Fibroblast of gingiva (primary cell): ENCODE measurements at places on chromosomes 2 and 18.

- no peak for DNase-seq
Measured at GRCh38 chr2:239017491-239018098, 169.7 kb downstream of the TWIST2 start.

DNA sequence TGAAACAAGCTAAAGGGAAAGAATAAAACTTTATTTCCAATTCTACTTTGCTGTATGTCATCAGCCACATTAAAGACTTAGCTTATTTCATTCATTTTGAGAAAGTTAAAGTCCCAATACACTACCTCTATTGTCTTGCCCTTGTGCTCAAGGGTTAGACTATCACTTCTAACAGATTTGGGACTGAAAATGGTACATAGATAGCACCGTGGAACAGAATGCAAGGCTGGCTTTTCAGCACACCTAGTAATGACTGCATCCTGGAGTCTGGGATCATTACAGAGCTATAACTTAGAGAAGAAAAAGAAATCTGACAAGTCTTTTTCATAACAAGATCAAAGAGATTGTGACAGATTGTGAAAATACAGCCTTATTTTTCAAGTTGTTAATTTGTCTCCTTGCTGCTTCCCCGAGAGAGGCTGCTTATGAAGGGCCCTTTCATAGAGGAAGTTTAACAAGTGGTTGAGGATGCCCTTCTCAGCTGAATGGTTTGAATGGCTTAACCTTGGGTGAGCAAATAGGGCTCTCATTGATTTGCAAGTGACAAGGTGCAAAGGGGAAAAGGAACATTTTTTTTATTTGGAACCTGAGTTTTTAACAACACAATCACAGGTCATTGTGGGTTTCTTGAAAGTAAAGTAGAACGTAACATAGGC lies 371.8 kb downstream of the EPHA4 start:
- no peak for DNase-seq

GRCh38 chr18:28161608-28162599 lies 15.0 kb downstream of the CDH2 start:
- DNase-seq = no peak

DNA sequence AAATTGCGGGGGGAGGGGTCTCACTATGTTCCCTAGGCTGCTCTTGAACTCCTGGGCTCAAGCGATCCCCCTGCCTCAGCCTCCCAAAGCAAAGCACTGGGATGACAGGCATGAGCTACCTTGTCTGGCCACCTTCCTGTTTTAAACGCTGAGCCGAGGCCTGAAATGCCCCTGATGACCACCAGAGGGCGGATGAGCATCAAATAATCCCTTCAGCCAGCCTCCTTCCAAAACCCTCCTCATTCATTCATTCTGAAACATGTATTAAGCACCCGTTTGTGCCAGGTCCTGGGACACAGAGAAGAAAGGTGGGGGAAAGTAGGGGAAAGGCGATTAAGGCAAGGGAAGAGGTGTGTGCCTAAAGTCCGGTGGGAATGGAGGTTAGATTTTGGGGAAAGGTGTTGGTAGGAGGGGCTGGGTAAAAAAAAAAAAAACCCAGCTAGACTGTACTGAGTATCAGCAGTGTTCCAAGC lies 30.7 kb upstream of the PTMA start:
- peak; percentile 62 for DNase-seq

DNA sequence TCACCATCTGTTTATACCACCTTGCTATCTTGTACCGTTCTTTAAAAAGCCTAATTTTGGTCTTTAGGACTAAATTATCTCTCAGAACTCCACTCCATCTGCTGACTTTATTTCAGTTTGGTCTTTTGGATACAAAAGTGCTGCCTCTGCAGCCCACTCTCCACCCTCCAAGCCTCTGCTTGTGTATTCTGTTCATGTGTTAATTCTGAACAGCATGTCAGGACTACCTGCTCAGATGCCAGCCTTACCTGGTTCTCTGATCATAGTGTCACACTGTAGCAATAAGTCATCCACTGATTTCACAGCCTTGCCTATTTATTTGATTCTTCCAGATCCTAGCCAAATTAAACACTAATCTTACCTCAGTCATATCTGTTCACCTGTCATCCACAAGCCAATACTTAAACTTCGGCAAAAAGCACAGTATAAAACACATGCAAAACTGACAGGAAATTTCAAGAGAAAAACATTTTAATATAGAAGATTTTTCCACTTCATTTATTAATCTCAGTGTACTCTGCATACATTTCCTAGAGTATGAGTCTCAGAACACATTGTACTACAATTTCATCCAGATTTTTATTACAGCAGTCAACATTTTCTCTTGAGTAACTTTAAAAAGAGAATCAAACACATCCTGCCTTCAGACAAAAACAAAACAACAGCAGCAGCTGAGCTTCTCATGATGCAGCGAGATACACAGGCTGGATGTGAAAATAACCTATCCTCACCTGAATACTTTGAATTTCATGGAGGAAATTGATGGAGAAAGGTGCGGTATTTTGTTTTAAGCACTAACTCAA lies 64.9 kb downstream of the PPP1R1C start:
- no peak for DNase-seq

- DNase-seq = no peak
Measured at GRCh38 chr18:48049757-48050156, 119.3 kb upstream of the SMAD2 start.

GRCh38 chr2:176206682-176207081 lies 18.2 kb downstream of the HOXD1 start:
- DNase-seq = no peak

DNA sequence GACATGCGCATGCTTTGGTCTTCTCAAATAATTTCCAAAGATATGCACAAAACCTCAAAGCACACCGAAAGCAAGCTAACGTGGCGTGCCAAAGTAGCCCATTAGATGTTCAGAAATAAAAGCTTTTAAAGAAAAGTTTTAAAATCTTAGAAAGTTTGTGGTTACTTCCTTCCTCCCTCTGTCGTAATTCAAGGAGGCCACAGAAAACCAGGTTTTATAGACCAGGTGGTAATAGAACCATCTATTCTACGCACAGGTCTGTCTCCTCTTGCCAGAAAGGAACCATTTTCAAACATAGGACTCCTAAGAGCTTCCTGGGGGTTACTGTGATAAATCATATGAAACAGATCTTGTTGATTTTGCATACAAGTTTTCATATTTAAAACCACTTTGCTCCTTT lies 487.2 kb downstream of the ARHGAP15 start:
- DNase-seq = no peak

DNA sequence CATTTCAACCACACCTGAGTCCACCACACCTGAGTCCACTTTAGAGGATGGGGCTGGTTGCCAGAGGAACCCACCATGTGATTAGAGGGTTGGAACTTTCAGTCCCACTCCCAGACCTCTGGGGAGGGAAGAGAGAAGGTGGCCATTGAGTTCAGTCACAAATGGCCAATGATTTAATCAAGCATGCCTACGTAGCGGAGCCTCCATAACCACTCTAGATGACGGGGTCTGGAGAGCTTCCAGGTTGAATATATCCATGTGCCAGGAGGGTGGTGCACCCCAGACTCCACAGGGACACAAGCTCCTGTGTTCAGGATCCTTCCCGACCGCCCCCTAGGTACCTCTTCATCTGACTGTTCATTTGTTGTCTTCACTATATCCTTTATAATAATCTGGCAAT lies 53.3 kb downstream of the CYBRD1 start:
- DNase-seq = no peak

DNA sequence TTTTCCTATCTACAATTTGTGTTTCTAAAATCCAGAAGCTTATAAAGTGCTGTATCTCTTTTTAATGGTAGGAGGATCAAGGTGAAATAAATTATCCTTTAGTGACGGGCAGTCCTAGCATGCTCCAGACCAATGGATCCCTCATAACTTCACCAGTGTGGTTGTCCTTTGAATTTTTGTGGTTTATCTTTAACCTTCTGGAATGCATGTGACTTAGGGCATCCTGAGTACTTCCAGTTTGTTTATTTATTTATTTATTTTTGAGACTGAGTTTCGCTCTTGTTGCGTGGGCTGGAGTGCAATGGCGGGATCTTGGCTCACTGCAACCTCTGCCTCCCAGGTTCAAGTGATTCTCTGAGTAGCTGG lies 40.4 kb downstream of the NUP35 start:
- DNase-seq = no peak

- no peak for DNase-seq
Measured at GRCh38 chr2:105362862-105363591, 25.7 kb downstream of the C2orf49 start.

GRCh38 chr2:19835781-19836281 lies 66.0 kb downstream of the TTC32 start:
- peak; percentile 38 for DNase-seq

DNA sequence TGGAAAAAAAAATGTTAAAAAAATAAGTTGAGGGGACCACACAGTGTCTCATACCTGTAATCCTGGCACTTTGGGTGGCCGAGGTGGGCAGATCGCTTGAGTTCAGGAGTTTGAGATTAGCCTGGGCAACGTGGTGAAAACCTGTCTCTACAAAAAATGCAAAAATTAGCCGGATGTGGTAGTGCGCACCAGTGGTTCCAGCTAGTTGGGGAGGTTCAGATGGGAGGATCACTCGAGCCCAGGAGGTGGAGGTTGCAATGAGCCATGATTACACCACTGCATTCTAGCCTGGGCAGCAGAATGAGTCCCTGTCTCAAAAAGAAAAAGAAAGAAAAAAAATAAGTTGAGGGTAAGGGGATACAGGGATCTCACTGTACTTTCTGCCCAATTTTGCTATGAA lies 6.1 kb upstream of the KYNU start:
- no peak for DNase-seq

DNA sequence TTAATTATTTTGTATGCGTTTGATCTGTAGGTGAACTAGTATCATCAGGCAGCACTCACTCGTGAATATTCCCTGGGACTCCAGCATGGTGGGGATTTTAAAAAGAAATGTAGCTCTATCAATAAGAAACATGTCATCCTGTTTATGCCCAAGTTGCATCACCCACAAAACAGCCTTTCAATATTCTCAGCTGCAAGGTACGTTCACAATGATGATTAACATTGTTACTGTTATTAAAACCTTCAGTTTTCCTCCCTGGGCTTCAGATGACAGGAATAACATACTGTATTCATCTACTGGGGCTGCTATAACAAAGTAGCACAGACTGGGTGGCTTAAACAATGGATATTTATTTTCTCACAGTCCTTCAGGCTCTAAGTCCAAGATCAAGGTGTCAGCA lies 87.9 kb upstream of the KLHL29 start:
- DNase-seq = no peak

DNA sequence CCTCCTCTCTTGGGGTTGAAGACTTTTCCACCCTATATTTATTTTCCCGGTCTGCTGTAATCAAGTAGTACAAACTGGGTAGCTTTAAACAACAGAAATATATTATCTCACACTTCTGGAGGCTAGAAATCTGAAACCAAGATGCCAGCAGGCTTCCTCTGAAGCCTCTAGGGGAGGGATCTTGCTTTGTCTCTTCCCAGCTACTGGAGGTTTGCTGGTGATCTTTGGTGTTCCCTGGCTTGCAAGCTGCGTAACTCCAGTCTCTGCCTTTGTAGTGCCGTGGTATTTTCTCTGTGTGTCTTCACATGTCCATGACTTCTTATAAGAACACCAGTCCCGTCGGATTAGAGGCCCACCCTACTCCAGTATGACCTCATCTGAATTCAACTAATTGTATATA lies 44.4 kb downstream of the MYO3B start:
- no peak for DNase-seq

GRCh38 chr2:19807866-19808265 lies 93.9 kb downstream of the TTC32 start:
- DNase-seq = no peak

DNA sequence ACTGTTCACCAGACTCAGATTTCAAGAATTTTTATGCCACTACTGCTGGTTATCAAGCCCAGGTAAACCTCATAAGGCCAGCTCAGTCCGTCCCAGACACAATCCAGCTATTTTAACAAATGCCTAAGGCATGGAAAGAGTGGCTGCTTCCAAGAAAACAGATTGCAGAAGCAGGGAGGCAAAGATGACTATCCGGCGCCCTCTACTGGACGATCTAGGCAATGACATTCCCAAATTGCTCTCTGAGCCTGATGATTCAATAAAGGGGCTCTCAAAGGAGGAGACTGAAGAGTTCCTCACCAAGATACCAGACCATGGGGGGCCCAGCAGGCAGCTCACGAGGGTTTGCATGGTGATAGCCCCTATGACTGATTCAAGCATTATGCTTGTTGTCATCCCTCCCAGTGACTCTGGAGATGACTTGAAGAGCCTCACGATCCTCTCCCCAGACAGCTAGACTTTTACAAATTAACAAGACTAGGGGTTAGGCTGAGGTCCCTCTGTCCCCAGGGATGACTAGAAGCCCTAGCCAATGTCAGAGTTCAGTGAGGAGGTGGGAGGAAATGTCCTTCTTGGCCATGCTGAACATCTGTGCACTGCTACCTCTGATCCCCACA lies 25.0 kb downstream of the SERPINB8 start:
- peak; percentile 57 for DNase-seq

DNA sequence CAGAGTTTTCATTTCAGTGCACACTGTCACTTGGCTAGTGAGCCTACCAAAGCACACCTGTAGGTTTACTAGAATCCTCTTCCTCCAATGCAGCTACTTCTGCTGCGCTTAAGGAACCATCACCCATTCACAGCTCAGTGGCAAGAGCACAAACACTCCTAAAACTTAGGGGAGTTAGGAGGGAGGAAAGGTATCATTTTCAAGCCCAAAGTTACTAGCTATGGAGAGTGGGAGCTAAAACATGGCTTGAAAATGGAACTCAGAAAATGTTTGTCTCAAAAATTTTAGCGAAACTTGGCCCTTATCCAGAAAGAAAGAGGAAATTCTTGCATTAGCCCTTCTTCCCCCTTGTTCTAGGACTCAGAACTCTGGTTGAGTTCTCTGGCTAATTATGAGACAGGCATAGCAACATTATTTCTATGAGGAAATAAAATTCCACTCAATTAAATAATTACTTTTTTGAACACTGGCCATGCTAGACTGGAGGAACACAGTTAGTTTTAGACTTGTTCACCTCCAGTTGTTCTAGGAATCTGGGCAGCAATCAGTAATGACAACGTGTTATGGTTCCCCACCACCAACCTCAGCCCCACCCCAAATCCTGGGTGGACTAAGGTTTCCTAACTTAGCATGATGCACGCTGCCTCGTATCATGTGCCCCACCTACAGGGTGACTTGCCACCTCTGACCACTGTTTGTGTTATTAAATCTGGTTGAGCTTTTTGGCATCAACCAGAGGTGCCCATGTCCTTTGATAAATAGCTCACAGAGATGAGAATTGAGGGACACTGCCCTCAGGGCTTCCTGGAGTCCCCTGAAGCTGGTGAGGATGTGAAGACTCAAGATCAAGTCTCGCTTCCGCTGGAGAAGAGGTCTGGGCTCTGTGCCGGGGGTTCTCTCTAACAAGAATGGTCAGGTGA lies 32.8 kb downstream of the LPIN2 start:
- DNase-seq = peak; percentile 51

GRCh38 chr2:36478999-36479398 lies 119.0 kb downstream of the FEZ2 start:
- no peak for DNase-seq

DNA sequence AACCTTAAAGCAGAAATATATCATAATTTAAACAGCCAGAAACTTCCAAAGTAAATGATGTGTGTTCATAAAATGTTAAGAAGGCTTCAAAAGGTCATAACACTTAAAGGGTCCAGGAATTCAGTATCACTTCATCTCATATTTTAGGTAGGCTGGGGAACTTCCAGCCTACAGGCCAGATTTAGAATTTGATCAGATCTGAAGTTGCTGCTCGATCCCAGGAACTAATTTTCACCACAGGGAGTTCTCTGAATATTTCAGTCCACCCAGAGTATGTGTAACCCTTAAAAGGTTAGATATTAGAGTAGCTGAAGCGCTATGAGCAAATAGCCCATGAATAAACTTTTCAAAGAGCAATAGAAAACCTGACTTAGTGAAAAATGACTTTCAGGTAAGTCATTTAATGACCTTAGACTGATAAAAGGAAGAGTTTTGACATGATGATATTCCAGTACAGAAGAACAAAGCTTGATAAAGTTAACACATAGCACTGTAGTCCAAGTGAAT lies 1.7 kb downstream of the WIPF1 start:
- no peak for DNase-seq
